ENCODE measurements at places on chromosomes 5 and 9. TPM values are rescaled to one million over a fixed set of nuclear protein-coding genes. Genes with fewer than 3 reads are reported as not detected.

DNA sequence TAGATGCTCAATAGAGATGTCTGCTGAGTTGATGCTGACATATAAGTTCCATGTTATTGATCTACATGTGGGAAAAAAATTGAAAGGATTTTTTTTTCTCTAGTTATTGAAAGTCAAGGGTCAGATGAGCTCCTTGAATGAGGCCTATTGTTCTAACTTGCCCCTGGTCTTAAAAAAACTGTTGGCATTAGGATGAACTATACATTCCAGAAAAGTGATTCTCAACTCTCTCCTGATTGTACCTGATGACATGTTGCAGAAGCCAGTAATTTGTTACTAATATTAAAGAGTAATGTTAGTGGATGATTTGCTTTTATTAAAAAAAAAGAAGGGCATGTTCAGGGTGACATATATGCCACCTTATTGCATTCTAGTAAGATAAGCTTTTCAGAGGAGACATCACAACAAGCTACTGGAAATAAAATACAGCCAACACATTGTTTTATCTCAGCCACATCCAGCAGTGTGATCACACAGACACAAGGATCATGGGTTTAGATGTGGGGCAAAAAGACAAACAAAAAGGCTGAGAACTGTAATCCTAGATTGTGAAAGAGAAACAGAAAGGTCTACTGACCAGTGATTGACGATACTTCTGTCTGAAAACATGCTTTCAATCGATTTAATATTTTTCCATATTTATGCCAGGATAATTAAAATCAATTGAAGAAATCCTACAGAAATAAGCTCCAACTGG lies 1314.1 kb upstream of the C9orf72 start:
- no peak for DNase-seq

DNA sequence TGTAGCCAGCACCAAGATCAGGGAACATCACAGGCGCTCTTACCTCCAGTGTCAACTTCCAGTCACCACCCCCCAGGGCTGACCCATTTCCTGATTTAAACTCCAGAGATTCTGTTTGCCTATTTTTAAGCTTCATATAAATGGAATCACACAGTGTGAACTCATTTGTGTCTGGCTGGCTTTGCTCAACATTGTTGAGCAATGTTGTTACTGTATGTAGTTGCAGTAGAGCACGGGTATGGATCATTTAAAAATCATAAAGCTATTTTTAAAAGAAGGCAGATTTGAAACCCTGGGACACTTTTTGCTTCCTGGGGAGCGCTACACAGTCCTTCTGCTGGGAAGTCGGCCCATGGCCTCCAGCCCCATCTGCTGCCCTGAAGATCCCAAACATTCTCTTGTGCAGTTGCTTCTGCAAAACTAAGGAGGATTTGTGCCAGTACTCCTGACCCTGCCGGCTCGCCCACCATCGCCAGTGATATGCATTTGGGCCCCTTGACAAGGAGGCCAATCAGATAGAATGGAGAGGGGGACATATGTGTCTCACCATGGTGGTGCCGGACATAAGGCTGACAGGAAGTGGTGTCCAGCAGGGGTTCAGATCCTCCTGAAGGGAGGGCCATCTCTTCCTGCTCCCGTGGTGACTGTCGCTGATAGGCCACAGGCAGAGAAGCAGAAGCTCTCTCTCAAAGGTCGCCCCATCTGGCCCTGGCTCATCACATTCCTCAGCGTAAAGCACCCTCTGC lies 13.3 kb downstream of the DCANP1 start:
- no peak for DNase-seq

Gene PPP1R2B
- total RNA-seq = not detected

DNA sequence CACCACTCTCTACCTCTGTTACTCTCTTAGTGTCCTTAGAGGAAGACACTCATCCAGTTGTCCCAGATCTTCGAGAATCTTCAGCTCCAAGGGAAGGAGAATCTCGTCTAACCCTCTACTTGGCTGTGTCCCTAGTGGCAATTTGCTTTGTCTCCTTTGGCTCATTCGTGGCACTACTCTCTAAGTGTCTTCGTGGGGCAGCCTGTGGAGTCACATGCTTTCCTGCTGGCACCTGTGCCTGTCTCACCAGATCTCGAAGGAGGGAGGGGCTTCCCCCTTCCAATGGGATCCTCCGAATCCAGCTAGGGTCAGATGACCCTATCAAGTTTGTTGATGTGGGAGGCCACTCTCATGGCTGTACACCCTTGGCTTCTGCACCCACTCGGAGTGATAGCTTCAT lies 1.8 kb upstream of the PCDHGC5 start:
- DNase-seq = no peak

Gene IL4
- not detected for total RNA-seq

Gene MEIKIN
- total RNA-seq = not detected

- DNase-seq = no peak
Measured at GRCh38 chr9:118148990-118149389, 444.8 kb downstream of the TLR4 start.

Gene INSL4
- not detected for total RNA-seq

- no peak for DNase-seq
Measured at GRCh38 chr5:12911156-12911555, 1006.9 kb upstream of the CTNND2 start.

GRCh38 chr5:134769206-134769605 lies 10.6 kb downstream of the DDX46 start:
- DNase-seq = no peak

GRCh38 chr9:35415402-35416097 lies 74.4 kb upstream of the RUSC2 start:
- DNase-seq = no peak

Gene NRG2
- total RNA-seq = 0.21 TPM

DNA sequence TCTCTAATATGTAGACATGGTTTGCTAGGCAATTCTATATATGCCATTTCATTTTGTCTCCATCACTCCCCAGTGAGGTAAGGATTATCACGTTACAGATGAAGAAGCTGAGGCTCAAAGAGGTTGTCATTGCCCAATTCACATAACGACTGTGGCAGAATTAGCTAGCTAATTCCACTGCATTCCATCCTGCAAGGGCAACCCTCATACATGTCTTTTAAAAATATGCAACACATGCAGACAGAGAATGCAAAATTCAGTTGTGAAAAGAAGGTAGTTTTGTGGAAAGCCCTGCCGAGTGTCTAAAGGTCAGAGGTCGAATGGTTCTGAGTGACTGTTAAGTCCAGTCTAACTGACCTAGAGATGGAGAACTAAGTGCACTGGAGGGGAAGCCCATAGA lies 219.2 kb downstream of the PAPPA start:
- DNase-seq = no peak

DNA sequence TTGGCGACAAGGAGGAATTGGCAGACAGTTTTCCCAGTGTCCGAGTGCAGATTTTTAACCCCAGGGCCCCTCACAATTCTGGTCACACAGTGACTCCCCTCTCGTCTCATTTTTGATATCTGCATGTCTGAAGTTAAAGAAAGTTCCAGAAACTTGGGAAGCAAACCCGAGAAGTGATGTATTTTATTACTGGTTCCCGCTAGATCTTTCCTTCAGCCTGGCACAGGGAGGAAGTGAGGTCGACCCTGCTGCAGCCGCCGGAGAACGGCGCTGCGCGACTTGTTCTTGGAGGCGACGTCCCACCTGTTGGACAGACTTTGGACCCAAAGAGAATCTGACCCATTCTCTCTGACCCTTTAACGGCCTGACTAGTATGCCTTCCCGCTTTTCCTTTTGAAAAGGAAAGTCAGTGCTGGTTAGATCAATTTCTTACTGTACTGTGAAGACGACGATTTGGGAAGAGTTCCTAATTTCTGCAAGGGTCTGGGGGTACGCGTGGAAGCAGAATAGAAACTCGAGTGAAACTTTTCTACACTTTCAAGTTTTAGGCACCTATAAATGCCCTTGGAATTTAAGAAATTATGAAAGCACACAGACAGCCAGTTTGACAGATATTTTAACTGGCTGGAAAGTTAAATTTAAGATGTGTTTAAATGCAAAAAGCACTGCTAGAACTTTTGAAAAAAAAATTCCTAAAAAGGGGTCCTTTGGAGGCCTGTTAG lies 744 bp downstream of the OTULIN start:
- DNase-seq = no peak

Gene TRIM14
- 19.4 TPM for total RNA-seq

Gene NR3C1
- 5.4 TPM for total RNA-seq

DNA sequence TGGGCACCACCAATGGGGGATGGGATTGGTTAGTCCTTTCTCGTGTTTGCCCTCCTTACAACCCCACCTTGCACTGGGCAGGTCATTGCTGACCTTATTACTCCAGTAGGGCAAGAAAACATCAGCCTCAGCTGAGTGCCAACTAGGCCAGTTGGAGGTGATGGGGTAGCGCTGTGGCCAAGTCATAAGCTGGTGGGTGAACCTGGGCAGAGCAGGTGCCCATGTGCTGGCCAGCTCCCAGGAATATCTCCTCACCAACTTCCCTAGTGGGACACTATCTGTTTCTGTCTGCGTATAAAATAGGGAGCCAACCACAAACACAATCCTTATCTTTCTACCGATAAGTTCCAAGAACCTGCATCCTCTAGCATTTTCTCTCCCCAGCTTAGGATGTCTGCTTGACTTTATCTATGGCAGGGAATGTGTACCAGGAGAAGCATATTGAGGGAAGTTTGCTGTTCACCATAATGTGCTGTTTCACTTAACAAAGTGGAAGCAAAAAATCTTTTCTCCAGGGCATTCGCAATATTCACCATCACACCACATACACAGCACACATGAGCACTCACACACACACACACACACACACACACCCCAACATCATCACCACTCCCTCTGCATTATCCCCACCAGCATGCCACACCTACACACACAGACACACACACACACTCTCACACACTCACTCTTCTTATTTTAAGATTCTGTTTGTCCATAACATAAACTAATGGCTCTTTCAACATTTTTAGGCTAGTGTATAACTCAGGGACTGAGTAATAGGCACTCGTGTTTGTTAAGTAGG lies 390.0 kb downstream of the ENC1 start:
- no peak for DNase-seq

DNA sequence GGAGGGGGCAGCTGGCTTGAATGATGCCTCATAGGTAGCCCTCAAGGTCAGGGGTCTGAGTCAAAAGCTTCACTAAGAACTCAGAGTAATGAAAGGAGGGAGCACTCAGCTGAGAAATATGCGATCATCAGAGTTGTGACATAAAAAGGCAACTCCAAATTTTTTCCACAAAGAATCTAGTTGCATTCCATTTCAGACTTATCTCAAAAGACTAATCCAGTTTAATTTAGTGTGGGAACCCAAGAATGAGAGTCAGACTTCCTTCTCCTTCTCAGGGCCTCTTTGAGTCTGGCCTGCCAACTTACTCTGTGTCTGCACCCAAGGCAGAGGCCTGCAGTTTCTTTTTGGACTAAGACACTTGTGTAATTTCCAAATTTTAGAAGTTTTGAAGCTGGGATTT lies 34.7 kb downstream of the GABRP start:
- no peak for DNase-seq

Gene CARD6
- total RNA-seq = 0.50 TPM

DNA sequence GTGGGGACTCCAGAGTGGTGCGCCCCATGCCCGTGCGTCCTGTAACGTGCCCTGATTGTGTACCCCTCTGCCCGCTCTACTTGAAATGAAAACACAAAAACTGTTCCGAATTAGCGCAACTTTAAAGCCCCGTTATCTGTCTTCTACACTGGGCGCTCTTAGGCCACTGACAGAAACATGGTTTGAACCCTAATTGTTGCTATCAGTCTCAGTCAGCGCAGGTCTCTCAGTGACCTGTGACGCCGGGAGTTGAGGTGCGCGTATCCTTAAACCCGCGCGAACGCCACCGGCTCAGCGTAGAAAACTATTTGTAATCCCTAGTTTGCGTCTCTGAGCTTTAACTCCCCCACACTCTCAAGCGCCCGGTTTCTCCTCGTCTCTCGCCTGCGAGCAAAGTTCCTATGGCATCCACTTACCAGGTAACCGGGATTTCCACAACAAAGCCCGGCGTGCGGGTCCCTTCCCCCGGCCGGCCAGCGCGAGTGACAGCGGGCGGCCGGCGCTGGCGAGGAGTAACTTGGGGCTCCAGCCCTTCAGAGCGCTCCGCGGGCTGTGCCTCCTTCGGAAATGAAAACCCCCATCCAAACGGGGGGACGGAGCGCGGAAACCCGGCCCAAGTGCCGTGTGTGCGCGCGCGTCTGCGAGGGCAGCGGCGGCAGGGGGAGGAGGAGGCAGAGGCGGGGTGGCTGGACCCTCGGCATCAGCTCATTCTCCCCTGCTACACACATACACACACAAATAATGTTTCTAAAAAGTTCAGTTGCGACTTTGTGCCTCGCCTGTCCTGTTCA lies 668 bp downstream of the GLIS3 start:
- no peak for DNase-seq

DNA sequence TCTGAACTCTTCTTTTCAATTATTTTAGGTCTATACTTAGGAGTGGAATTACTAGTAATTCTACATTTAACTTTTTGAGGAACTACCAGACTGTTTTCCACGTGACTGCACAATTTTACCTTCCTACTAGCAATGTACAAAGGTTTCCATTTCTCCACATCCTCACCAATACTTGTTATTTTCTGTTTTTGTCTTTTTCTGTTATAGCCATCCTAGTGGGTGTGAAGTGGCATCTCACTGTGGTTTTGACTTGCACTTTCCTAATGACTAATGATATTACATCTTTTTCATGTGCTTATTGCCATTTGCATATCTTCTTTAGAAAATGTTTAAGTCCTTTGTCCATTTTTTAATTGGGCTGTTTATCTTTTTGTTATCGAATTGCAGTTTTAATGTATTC lies 136.9 kb upstream of the EGFLAM start:
- no peak for DNase-seq

DNA sequence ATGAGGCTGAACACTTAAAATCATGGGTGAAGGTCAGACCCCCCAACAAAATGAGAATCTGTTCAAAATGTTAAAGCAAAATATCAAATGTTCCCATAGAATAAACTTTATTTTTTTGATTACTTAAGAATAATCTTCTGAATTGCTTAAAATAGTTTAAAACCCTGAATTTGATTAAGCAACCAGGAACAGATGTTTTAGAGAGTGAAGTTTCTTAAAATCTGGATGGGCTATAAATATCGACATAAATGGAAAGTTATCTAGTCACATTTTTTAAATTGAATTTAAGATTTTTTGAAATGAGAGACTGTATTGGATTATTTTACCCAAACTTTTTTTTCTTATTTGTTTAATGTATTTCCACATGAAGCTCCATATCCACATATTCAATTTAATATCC lies 98.5 kb downstream of the ADAMTS12 start:
- no peak for DNase-seq

Gene C9
- not detected for total RNA-seq

Gene GABRA1
- 17.3 TPM for total RNA-seq

Gene NR2F1-AS1
- 2.1 TPM for total RNA-seq

All from H1 (cell line).